ENCODE measurements at places on chromosomes 6 and 20. TPM values are rescaled to one million over a fixed set of nuclear protein-coding genes. Genes with fewer than 3 reads are reported as not detected.

GRCh38 chr6:91852252-91852651 is 1265.4 kb upstream of the MAP3K7 start:
- no peak for DNase-seq

GSTA2 gene
- not detected for polyA plus RNA-seq

- peak; percentile 33 for DNase-seq
Measured at GRCh38 chr6:138287144-138287955, 69.1 kb upstream of the PBOV1 start.

DNA sequence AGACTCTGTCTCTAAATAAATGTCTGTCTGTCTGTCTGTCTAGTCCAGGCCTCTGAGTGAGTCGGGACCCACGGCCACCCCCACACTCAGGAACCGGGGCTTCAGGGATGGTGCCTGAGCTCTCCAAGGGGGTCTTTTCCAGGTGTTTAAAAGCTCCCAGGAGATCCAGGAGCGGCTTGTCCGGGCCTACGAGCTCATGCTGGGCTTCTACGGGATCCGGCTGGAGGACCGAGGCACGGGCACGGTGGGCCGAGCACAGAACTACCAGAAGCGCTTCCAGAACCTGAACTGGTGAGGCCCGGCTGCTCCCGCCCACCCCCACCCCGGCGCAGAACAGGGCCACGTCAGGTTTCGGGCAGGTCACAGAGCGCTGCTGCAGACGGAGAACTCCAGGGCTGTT is 5.5 kb upstream of the COL9A3 start:
- DNase-seq = no peak

- no peak for DNase-seq
Measured at GRCh38 chr20:46400828-46401477, 5.5 kb downstream of the ELMO2 start.
